NCI-H1092 (cell line): ENCODE measurements at places on chromosomes 12 and 14.

DNA sequence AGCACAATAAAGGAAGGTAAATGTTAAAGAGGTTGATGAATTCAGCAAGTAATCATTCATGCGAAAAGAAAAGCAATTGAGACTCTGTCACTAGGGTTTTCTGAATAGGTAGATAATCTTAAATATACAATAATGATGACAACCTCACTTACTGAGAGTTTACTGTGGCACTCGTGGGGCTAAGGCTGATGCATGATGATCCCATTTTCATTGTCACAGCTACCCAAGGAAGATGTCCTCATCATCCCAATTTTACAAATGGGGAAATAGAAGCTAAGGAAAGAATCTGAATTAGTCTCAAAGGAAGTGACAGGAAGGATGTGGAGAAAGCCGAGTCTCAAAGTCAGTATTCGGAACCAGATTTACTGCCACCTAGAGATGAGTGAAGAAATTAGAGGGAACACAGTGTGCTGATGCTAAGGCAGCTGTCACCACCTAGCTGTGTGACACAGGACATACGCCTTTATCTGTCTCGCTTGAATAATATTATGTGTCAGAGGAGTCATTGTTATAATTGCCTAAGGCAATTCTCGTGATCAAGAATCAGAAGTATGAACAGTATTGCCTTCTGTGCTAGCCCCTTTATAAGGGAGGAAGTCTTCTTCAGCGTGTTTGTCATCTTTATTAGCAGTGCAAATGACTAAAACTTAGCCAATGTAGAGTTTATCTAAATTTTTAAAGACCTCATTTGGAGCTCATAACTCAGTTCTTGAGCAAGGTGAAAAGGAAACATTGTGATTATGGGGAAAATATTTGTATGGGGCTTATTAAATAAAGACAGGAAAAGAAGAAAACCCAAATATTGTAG is 63.2 kb downstream of the ERGIC2 start:
- peak; percentile 34 for DNase-seq

DNA sequence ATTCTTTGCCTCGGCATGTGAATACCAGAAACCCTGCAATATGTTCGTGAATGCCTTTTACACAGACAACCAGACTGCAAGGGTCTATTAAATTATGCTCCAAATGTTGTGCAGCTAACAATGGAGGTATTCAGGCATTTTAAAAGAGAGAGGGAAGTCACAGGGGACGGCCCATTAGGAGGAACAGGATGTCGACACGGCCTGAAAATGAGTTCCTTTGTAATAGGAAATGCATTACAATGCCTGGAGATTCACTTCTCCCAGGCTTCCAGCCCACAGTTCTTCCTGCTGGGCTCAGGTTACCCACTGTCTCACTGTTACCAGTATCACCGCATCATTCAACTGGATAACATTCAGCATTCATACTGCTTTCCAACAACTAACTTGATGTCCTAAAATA is 2.5 kb downstream of the DUSP6 start:
- DNase-seq, result no peak

- DNase-seq, result no peak
These were observed 21.4 kb downstream of the SLC6A13 start for GRCh38 chr12:241266-241665.

- DNase-seq, result no peak
These were observed 4.3 kb upstream of the ASCL1 start for GRCh38 chr12:102953221-102953620.
